ENCODE measurements at places on chromosomes 6 and 20.

GRCh38 chr20:50056951-50057713, 55.8 kb downstream of the UBE2V1 start:
- H3K27ac ChIP-seq, result no peak overlapping the region
- peaks cover 9% of the 10 kb centered on the region for H3K4me1 ChIP-seq
- no peak overlapping the region for H3K4me3 ChIP-seq
- H3K27me3 ChIP-seq, result peaks cover 7% of the 10 kb centered on the region
- no peaks in the 10 kb centered on the region for H3K36me3 ChIP-seq

GRCh38 chr6:12030993-12031550, 19.0 kb downstream of the HIVEP1 start:
- no peak for DNase-seq
- no peak overlapping the region for H3K27ac ChIP-seq
- H3K4me3 ChIP-seq, result no peak overlapping the region

- no peaks in the 10 kb centered on the region for H3K36me3 ChIP-seq
- H3K27me3 ChIP-seq, result no peaks in the 10 kb centered on the region
- no peak for DNase-seq
- H3K4me1 ChIP-seq, result no peaks in the 10 kb centered on the region
Measured at GRCh38 chr6:14984519-14984853, 261.4 kb upstream of the JARID2 start.

GRCh38 chr6:150747155-150747554, 118.3 kb upstream of the MTHFD1L start:
- H3K36me3 ChIP-seq, result peaks cover 16% of the 10 kb centered on the region
- H3K27ac ChIP-seq, result no peak overlapping the region
- no peak overlapping the region for H3K4me3 ChIP-seq
- H3K4me1 ChIP-seq, result peaks cover 3% of the 10 kb centered on the region
- no peak for DNase-seq

- H3K4me1 ChIP-seq, result no peaks in the 10 kb centered on the region
- no peak overlapping the region for H3K27ac ChIP-seq
- H3K4me3 ChIP-seq, result no peak overlapping the region
- no peak for DNase-seq
- H3K27me3 ChIP-seq, result peaks cover 2% of the 10 kb centered on the region
- no peaks in the 10 kb centered on the region for H3K36me3 ChIP-seq
Measured at GRCh38 chr20:53445932-53446331, 147.7 kb downstream of the ZNF217 start.

DNA sequence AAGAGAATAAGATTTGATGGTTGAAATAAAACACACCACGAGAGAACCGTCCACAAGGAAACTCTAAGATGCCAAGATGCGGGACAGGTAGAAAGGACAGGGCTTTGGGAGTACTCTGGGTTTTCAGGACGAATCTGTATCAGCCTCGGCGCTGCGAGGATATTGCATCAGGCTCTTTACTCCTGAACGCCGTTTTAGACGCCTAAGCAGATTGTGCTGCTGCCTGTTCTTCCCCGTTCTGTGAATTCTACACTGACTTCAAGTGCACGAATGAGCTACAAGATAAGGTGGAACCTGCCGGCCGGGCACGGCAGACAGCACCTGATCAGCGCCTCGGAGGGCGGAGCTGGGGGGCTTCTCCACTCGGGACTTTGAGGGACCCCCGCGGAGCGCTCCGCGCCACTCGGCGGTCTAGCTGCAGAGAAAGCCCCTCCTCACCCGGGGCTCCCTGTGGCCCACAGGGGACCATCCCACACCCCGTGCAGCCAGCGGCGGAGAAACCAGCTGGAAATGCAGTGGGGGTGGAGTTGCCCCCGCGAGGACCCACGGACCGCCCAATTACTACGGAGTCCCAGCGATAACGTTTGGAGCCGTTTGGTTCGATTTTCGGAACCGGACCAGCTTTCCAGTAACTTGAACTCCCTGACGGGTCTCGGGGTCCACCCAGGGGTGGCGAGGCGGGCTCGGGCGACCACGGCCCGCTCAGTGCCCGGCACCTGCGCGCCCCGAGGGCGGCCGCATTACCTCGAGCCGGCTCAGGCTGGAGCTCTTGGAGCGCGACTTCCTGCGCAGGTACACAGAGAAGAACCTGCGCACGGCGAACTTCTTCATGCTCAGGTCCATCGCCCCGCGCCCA, 646 bp downstream of the RPS6KA2 start:
- H3K4me1 ChIP-seq, result peaks cover 61% of the 10 kb centered on the region
- H3K27me3 ChIP-seq, result peaks cover 23% of the 10 kb centered on the region
- H3K36me3 ChIP-seq, result peaks cover 4% of the 10 kb centered on the region

DNA sequence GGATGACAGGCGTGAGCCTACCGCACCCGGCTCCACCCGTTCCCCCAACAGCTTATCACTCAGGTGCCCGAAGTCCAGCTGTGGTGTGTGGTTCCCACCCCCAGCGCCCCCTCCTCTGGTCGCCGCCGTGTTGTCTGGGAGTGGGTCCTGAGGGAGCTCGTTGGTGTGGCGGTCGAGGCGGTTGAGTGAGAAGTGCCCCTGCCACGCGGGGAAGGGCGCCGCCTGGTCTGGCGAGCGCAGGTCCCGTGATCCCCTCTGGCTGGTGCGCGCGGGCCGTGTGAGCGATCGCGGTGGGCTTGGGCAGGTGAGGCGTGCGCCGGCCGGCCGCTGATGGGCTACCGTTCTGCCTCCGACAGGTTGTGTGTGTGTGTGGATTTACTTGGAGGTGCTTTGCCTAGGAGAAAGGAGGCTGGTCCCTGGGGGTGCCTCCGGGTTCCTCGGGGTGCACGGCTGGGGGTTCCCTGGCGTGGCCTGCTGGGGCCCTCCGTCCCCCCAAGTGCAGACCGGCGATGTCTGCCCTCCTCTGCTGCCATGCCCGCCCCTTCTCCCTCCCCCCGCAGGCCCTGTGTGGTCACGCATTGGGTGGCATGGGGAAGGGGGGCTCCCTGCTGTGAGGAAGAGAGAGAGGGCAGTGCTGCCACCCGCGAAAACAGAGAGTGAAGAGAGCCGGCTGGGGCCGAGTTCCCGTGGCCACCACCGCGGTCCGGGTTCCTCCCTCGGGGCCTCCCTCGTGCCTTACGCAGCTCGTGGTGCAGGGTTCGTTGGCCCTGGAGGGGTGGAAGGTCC, 336.0 kb upstream of the DEFB115 start:
- no peaks in the 10 kb centered on the region for H3K4me1 ChIP-seq
- no peak overlapping the region for H3K27ac ChIP-seq
- H3K27me3 ChIP-seq, result peaks cover 2% of the 10 kb centered on the region
- no peak overlapping the region for H3K4me3 ChIP-seq

- no peaks in the 10 kb centered on the region for H3K36me3 ChIP-seq
- H3K4me1 ChIP-seq, result no peaks in the 10 kb centered on the region
- H3K27ac ChIP-seq, result no peak overlapping the region
- DNase-seq, result no peak
Measured at GRCh38 chr20:12733811-12734210, 275.0 kb upstream of the SPTLC3 start.

DNA sequence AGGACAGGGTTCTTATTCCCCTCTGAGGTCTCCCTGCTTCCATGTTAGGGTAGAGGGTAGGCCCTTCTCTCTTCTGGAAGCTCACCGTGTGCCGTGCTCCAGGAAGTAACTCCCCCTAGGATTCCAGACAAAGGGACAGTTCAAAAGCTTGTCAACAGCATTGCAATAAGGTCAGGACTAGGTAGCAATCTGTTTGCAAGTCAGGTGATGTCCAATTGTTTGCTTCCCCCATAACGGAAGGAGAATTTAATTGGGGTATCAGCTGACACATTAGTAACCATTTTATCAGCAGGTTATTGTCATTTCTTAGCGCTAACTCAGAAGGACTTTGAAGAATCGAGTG, 41.9 kb downstream of the SYNJ2 start:
- no peak overlapping the region for H3K27ac ChIP-seq
- peaks cover 14% of the 10 kb centered on the region for H3K27me3 ChIP-seq
- H3K36me3 ChIP-seq, result peaks cover 13% of the 10 kb centered on the region
- no peak overlapping the region for H3K4me3 ChIP-seq

DNA sequence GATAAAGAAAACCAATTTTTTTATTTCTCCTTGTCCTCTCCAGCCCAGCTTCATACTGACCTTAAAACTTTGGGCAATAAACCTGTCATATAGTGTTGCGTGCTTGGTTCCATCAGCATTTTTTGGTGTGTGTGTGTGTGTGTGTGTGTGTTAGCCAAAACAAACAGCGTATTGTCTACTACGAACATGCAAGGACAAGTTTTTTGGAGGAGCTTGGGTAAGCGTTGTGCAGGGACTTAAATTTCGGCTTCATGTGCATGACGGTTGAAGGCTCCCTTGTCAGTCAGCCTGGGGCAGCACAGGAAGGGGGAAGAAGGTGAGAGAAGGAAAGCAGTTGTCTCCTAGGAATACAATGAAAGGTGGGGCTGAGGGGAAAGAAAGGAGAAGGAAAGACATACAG, 62.0 kb upstream of the PAX1 start:
- peaks cover 15% of the 10 kb centered on the region for H3K4me1 ChIP-seq
- H3K27me3 ChIP-seq, result peaks cover 3% of the 10 kb centered on the region
- no peaks in the 10 kb centered on the region for H3K36me3 ChIP-seq
- H3K27ac ChIP-seq, result no peak overlapping the region

GRCh38 chr6:21201637-21202350, 391.8 kb upstream of the SOX4 start:
- no peak for DNase-seq
- H3K36me3 ChIP-seq, result peaks cover 8% of the 10 kb centered on the region
- H3K4me1 ChIP-seq, result peaks cover 55% of the 10 kb centered on the region
- no peak overlapping the region for H3K4me3 ChIP-seq

- no peak for DNase-seq
- peaks cover 1% of the 10 kb centered on the region for H3K27me3 ChIP-seq
- no peak overlapping the region for H3K4me3 ChIP-seq
- no peaks in the 10 kb centered on the region for H3K36me3 ChIP-seq
Measured at GRCh38 chr6:157478926-157479325, 97.9 kb downstream of the ZDHHC14 start.

DNA sequence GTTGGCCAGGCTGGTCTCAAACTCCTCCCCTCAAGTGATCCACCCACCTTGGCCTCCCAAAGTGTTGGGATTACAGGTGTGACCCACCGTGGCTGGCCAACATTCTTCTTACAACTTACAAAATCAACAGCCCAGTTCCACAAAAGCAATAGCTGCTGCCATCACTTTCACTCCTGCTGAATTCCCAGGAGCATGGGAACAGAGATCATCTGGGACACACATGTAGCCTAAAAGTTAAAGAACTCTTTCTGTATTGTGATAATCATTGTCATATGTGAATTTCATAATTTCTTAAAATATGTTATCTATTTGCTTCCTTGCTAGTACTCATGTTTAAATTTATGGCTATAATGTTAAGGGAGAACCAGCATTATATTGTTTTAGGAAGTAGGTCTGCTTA, 51.7 kb downstream of the NCOA6 start:
- no peak overlapping the region for H3K27ac ChIP-seq
- H3K4me1 ChIP-seq, result no peaks in the 10 kb centered on the region

DNA sequence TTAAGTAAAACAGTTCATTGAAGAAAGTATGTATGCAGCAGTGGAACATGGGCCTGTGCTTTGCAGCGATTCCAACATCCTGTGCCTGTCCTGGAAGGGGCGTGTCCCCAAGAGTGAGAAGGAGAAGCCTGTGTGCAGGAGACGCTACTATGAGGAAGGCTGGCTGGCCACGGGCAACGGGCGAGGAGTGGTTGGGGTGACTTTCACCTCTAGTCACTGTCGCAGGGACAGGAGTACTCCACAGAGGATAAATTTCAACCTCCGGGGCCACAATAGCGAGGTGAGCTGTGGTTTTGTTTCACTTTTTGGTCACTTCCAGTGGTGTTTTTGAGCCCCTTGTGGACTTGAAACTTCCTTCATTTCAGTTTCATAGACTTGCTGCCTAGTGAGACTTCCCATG, 1.7 kb downstream of the TULP4 start:
- H3K27ac ChIP-seq, result no peak overlapping the region
- no peak overlapping the region for H3K4me3 ChIP-seq
- H3K36me3 ChIP-seq, result peaks cover 40% of the 10 kb centered on the region
- H3K27me3 ChIP-seq, result peaks cover 3% of the 10 kb centered on the region
- DNase-seq, result no peak
- no peaks in the 10 kb centered on the region for H3K4me1 ChIP-seq

GRCh38 chr6:157800420-157801237, 22.4 kb upstream of the SNX9 start:
- no peaks in the 10 kb centered on the region for H3K27me3 ChIP-seq
- no peak overlapping the region for H3K27ac ChIP-seq
- no peak overlapping the region for H3K4me3 ChIP-seq
- H3K36me3 ChIP-seq, result peaks cover 4% of the 10 kb centered on the region
- peaks cover 4% of the 10 kb centered on the region for H3K4me1 ChIP-seq
- no peak for DNase-seq

DNA sequence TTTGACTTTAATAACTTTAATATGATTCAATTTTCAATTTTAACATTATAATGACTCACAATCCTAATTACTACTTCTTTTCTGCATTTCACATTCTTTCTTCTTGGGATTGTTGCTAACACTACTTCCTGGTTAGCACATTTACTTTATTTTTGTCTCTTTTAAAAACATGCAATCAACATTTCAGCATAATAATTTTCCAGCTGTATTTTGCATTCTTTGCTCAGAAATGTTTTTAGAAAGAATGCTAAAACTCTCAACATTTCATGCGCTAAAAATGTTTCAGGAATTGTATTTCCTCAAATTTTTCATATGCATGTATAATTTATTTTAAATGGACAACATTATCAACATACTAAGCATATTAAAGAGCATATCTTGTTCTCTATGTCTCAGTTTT, 1302.1 kb upstream of the GJE1 start:
- H3K4me1 ChIP-seq, result peaks cover 7% of the 10 kb centered on the region
- H3K4me3 ChIP-seq, result no peak overlapping the region
- H3K36me3 ChIP-seq, result no peaks in the 10 kb centered on the region
- no peak for DNase-seq

DNA sequence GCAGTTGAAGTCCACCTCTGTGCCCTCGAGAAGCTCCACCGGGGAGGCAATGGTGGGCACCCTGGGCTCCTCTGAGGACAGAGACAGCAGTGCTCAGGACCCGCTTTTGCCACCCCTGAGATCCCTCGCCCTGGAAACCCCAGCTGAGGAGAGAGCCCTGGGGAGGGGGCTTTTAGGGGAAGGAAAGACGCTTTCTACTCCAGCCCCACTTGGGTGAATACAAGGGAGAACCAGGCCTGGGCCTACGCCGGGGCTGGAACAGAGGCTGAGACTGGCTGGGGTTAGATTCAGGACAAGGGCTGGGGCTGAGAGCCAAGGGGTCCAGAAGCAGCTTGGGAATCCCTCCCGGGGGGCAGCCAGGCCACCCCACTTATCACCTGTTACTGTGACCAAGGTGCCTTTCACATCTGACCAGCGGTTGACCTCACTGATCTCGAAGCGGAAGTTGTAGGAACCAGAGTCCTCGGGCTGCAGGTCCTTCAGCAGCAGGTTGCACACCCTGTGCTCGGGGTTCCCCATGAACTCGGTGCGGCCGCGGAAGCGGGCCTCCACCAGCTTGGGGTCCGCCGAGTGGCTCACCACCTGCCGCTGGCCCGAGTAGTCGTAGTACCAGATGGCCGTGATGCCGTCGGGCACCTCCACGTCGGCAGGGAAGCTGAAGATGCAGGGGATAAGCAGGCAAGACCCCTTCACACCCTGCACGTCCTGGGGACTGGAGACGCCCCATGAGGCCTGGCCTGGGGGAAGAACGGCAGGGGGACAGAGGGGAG, 6.2 kb downstream of the SIGLEC1 start:
- no peaks in the 10 kb centered on the region for H3K36me3 ChIP-seq
- H3K27me3 ChIP-seq, result peaks cover 3% of the 10 kb centered on the region
- H3K27ac ChIP-seq, result no peak overlapping the region
- H3K4me1 ChIP-seq, result no peaks in the 10 kb centered on the region
- no peak for DNase-seq
